ENCODE measurements at places on chromosomes 3 and 15.

DNA sequence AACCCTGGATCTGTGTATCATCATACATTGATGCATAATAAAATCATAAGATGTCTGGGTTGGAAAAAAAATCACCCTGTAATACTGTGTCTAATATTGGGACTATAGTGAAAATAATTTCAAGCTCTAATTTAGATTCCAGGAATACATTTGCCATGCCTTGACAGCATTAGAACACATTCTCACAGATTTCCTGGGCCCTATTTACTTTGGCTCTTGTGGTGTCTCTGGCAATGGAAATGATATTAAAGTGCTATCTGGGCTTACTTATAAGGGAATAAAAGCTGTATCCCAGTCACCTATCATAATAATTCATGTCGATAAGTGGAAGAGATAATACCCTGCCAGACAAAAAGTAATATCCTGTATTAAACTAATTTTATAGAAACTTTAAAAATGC is 472.0 kb downstream of the ZPLD1 start:
- no peak for DNase-seq

GRCh38 chr3:139771331-139771730 is 93.6 kb upstream of the NMNAT3 start:
- no peak for DNase-seq

- no peak for DNase-seq
Measured at GRCh38 chr3:45765266-45765851, 31.0 kb downstream of the SLC6A20 start.

- no peak for DNase-seq
Measured at GRCh38 chr3:137332297-137332696, 374.5 kb downstream of the IL20RB start.

DNA sequence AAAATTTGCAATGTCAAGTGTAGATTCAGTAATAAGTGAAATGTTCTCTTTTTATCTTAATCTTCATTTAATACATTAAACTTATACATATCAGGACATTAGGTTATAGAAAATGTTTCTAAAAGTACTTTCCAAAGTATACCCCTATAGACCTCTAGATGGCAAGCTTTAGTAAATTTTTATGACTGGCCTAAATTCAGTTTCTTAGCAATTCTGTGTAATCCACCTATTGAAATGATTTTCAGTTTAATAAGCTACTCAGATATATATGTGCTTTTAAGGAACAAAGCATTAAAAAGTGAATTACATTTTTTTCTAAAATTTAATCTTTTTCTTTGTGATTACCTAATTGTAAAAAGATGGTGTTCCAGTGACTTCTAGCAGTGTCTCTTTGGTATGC is 342.2 kb downstream of the GBE1 start:
- DNase-seq = no peak
